ENCODE measurements at places on chromosomes 4 and X.
A peak's percentile ranks its signal among the peaks of the same experiment; 100 is the strongest.

DNA sequence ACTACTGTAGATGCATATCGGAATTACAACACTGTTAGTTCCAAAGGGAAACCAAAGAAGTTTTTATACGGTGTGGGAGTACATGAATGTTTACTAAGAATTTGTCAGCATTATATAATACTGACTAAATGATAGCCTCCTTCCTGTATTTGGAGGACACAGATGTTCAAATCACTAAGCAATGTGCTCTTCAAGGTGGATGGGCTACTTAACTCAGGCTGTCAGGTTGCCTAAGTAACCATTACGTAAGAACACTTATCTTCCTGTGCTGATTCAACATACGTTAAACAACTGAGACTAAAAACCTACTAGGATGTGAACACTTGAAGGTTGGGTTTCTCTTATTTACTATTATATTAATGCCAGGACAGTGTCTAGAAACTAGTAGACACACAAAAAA, 81.9 kb upstream of the HPGD start:
- DNase-seq = peak; percentile 96

DNA sequence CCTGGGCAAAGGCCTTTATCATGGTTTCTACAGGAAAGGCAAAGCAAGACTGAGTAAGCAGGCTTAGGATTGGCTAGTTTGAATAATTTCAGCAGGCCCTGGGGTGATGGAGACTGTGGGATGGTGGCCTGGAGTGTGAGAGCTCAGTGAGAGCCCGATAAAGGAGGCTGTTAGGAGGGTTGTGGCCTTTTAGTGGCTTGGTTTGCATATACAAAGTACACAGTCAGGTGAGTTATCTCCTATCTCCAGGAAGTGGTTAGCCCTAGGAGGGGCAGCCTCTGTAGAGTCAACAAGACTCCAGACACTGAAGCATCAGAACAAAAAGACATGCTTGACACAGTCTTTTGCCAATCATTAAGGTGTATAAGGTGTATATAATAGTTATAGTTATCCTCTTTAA, 157.2 kb downstream of the CFAP299 start:
- DNase-seq = peak; percentile 67

DNA sequence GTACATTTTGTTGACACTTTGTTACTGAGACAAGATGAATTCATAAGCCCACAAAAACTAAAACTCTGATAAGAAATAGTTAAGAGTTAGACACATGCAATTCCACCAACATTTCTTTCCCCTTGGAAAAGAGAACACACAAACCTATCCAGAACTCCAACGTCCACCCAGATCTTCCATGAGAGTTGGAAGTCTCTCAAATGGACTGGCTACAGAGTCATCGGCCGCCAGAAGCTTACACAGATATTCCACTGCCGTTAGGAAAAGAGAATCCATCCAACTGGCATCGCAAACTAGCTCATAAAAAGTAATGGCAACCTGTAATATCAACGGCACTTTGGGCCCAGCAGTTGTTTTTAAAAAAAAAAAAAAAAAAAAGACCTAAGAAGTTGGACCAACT, 114.7 kb downstream of the PRKX start:
- no peak for DNase-seq

DNA sequence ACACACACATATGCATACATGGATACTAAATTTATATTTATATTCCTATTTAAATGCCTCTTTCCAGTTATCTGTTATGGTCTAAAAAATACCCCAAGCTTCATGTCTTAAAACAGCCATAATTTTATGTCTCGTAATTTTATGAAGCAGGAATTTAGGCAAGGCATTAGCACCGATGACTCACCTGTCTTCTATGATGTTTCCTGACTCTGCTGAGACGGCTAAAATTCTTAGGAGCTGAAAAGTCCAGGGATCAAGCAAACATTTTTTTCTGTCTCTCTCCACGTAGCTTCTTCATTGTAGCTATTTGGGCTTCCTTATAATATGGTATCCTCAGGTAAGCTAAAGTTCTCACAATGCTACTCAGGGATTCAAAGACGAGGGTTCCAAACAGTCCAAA, 930.3 kb downstream of the STIM2 start:
- DNase-seq = no peak

DNA sequence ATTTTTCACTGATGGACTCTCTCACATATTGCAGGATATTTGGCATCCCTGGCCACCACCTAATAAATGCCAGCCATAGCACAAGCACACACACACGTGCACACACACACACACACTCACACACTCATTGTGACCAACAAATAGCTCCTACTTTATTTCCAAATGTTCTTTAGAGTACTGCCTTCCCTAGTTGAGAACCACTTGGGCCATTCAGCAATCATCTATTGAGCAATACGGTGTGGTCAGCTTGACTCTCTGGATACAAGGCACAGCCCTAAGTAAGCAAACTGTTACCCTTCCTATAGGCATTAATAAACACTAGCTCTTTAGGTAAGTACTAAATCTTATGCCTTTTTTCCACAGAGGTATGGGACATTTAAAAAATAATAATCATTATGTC, 21.1 kb downstream of the CORIN start:
- DNase-seq = no peak

- no peak for DNase-seq
These were observed 81.1 kb downstream of the IL1RAPL2 start for GRCh38 chrX:104647084-104647483.

DNA sequence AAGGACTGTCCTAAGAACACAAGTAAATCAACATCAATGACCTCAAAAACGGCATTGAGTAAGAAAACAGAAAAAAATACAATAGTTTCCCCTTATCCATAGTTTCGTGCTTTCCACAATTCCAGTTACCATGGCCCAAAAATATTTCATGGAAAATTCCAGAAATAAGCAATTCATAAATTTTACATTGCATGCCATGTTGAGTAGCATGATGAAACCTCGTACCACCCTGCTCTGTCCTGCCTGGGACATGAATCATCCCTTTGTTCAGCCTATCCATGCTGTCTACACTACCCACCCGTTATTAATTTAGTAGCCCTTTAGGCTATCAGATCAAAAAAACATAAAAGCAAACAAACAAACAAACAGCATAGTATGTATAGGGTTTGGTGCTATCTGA, 51.1 kb downstream of the KLF3 start:
- DNase-seq = no peak

- peak; percentile 52 for DNase-seq
These were observed 82.1 kb upstream of the IQCM start for GRCh38 chr4:149897783-149898182.

DNA sequence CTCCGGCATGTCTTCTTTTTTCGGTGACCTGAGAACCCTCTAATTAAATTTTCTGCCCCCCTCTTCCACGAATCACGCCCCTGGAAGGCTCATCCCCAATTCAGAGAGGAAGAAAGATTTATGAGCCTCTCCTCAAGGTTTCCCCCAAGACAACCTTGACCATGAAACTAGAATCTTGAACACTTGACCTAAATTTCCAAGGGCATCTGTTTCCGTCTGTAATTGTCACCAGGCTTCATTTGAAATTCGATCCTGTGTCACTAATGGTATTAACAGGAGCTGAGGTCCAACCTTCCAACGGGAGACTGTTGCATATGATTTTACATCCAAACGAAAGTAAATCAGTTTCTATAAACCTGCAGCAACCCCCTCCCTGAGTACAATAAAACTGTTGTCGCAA, 139.9 kb upstream of the ZIC3 start:
- peak; percentile 42 for DNase-seq

- no peak for DNase-seq
These were observed 27.6 kb downstream of the SMIM20 start for GRCh38 chr4:25941457-25942221.

DNA sequence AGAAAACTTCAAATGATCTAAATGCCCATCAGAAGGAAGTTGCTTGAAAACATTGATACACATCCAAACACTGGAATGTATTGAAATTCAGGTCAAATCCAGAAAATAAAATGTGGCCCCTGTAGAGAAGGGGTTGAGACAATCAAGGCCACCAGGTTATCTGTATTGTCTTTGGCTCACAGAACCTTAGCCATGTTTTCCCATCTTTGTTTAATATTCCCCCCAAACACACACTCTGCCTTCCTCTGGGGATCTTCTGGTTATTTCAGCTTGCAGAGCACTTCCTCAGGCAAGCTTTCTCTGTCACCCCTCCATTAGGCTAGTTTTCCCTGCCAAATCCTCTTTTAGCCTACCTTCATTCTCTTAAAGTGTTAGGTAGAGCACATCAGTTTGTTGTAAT, 30.5 kb downstream of the PAGE2 start:
- no peak for DNase-seq

GRCh38 chrX:38732866-38733265, 68.4 kb upstream of the MID1IP1 start:
- no peak for DNase-seq

- DNase-seq = peak; percentile 1
These were observed 176.9 kb upstream of the PRPS2 start for GRCh38 chrX:12614266-12614665.

GRCh38 chr4:146398404-146398803, 123.3 kb downstream of the SLC10A7 start:
- no peak for DNase-seq

DNA sequence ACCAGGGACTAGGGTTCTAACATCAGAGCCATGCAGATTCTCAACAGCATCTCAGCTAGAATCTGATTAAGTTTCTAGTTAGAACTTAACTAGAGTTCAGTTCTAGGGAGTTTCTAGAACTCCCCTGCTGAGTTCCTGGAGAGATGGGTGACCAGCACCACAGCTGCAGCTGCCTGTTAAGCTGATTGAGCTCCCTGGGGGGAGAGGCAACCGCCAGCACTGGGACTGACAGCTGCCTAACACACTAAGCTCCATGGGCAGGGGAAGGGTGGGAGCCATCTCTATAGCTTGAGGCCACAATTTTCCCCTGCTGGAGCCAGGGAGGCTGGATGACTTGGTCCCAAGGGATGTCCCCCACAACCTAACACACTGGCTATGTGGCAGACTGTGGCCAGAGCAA, 84.2 kb downstream of the CHIC1 start:
- DNase-seq = no peak

DNA sequence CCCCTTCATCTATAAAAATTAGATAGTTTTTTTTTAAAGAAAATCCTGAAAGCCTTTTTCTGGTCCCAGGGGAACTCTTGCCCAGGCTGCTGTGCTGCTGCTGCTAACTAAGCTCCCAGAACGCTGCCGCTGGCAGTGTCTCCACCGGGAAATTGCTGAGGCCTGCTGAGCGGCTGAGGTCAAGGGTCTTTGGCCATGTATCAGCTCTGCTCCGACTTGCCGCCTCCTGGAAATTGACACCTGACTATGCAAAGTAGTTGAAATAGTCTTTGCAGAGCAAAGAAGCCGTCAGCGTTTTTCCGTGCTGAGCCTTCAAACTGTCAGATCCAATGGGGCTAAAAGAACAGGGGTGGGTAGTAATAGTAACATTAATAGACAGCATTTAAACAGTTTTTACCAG, 839 bp downstream of the QDPR start:
- peak; percentile 41 for DNase-seq

DNA sequence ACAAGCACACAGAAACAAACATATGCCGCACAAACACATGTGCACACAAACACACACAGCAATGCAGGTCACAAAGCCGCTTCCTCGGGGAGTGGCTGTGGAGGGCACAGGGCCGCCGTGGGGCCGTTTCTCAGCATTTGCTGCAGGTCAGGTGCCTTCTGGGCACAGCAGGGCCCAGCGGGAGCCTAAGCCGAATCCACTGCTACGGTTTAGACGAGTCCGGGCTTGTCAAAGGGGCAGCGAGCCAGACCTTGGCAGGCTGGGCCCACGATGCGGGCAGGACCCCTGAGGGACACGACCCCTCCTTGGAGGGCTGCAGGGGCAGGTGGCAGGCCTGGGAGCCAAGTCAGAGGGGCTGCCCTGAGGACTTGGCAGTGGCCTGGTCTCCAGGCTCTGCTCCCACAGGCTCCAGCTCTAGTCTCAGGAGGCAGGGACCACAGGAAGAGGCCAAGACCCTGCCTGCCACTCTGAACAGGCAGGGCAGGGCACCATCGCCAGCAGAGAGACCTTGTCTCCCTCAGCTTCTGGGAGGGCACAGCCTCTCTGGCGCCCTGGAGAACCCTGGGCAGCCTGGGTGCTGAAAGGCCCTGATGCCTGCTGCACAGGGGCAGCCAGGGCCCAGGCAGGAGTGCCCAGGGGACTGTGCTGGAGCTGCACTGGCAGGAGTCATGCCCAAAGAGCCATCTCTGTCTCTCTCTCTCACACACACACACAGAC, 5.5 kb upstream of the ATP2B3 start:
- DNase-seq = no peak

GRCh38 chrX:38561951-38562719, 793 bp downstream of the TSPAN7 start:
- DNase-seq = peak; percentile 55

GRCh38 chrX:18624599-18624998, 47.3 kb downstream of the RS1 start:
- no peak for DNase-seq

DNA sequence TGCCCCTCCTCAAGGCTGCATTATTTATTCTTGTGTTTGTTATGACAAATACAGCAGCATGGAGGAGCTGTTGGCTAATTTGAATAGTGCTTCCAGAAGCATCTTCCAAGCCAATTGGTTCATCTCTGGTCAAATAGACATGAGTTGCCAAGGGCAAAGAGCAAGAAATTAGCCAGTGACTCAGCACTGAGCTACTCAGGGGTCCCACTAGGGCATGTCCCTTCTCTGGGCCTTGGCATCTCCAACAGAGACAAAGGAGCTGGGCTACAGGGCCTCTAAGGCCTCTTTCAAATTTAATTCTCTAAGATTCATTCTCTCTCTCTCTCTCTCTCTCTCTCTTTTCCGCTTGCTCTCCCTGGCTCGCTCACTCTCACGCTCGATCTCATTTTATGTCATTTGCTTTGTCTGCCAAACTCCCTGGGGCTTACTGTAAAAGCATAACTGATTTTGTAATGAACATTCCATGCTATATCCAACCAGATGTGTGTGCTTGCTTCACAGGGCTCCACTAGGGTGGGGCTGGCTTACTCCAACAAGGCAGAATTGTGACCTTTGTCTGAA, 86.7 kb upstream of the MAGEA4 start:
- no peak for DNase-seq

DNA sequence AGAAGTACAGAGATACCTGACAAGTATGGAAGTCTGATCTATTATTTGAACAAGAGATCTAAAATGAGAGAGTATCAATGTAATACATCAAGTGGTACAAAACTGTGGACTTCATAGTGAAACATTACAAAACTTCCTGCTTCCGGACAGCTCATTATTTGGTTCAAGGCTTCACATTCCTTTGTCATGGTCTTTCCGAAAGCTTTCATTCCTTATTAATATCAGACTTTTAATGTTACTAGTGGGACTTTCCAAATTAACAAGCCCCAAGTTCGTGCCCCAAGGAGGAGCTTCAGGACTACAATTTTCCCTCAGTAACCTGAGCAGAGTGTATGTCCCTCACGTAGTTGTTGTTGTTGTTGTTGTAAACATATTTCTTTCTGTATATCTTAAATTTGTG, 1.2 kb downstream of the CHIC2 start:
- DNase-seq = no peak

- DNase-seq = no peak
These were observed 1.4 kb upstream of the PACRGL start for GRCh38 chr4:20698820-20699219.

- no peak for DNase-seq
These were observed 445.9 kb downstream of the TLL1 start for GRCh38 chr4:166318810-166319525.

GRCh38 chr4:115489279-115489678, 375.9 kb upstream of the NDST4 start:
- no peak for DNase-seq

- peak; percentile 2 for DNase-seq
These were observed 322.4 kb downstream of the ARHGAP10 start for GRCh38 chr4:148054275-148054674.
